ENCODE measurements at places on chromosomes 7 and 10.

- DNase-seq: no peak
Observed at GRCh38 chr10:22810643-22811465, 96.5 kb upstream of the PIP4K2A start.

DNA sequence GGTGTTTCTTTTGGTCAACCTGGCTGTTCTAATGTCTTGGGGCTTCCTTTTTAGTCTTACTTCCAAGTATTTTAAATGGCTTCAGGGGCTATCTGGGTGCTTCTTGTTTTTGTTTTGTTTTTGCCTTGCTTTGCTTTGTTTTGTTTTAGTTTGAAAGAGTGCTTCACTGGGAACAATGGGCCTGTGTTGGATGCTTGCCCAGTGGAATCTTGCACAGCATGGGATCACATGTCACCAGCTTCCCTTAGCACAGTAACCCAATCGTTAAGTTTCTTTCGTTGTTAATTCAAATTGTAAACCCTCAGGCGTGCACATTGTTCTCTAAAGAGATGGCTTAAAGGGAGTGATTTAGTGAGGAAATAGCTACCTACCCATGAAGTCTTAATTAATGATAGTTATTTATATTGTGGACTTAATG, 8.9 kb downstream of the COL17A1 start:
- DNase-seq: no peak

DNA sequence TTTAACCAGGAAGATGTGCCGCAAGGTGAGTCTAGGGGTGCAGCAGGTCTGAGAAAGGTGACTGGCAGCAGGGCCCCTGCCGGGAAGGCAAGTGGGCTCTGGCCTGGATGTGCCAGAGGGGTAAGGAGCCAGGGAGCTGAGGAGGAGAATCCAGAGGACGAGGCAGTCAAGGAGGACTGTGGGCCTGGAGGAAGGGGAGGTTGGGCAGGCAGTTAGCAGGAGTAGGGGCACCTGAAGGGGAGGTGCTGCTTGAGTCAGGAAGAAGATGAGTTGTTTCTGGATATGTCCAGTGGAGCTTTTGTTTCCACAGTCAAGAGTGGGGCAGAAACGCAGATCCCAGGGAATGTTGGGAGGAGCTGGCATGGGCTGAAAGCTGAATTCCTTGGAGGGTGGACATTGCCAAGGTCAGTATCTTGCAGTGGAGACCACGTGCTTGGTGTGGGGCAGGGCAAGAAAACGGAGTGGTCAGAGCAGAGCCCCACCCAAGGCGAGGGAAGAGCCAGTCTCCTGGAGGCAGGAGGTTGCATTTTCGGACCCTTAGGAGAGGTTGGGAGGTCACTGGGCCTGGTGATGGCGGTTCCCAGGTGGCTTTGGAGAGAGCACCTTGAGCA, 34.0 kb downstream of the MINDY4 start:
- no peak for DNase-seq

- no peak for DNase-seq
Observed at GRCh38 chr10:24457661-24458318, 248.9 kb downstream of the KIAA1217 start.

DNA sequence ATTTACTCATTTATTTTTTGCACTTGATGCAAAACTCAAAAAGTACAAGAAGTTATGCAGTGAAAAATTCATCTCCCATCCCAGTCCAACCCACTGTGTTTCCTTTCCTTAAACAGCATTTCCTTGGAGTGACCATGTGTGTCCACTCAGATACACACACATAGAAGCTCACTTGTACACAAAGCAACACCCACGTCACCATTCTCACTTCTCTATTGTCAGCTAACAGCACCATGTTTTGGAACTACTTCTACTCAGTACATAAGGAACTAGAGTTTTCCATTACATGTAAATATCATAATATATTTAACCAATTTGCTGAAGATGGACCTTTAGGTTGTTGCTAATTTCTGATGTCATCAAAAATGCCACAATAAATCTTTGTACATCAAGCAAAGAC, 167.6 kb downstream of the GRID1 start:
- no peak for DNase-seq

- DNase-seq: no peak
Observed at GRCh38 chr10:114719311-114719710, 61.2 kb upstream of the ABLIM1 start.
